ENCODE measurements at places on chromosomes 16 and 17.

- no peak for DNase-seq
Observed at GRCh38 chr16:88734361-88734728, 28.0 kb downstream of the CTU2 start.

DNA sequence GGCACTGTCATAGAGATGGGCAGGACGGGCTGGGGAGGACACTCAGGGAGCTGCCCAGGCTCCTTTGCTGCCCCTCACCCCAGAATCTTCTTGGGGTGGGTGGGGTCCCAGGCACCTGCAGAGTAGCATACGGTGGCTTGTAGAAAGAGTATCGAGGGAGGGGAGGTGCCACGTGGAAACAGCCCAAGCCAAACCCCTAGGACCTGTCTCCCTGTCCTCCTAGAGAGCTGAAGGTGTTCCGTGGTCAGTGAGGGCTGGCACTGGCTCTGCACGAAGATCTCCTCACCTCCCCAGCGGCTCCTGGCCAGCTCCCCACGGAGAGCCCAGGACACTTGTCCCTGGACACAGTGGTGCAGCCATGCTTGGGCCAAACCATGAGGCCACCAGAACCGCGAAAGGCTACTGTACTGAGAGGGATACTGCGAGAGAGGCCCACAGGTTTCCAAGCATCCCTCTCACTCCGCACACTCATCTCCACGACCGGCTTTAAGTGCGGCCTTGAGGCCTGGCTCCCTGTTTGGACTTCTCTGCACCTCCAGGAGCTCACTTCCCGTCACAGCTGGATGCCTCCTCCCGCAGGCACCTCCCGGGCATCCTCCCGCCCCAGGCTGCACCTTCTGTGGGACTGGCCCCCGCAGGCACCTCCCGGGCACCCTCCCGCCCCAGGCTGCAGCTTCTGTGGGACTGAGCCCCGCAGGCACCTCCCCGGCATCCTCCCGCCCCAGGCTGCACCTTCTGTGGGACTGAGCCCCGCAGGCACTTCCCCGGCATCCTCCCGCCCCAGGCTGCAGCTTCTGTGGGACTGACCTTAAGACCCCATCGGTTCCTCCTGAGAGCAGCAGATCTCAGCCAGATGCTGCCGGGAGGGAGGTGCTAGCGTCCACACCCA is 2.0 kb upstream of the MAFG start:
- no peak for DNase-seq

DNA sequence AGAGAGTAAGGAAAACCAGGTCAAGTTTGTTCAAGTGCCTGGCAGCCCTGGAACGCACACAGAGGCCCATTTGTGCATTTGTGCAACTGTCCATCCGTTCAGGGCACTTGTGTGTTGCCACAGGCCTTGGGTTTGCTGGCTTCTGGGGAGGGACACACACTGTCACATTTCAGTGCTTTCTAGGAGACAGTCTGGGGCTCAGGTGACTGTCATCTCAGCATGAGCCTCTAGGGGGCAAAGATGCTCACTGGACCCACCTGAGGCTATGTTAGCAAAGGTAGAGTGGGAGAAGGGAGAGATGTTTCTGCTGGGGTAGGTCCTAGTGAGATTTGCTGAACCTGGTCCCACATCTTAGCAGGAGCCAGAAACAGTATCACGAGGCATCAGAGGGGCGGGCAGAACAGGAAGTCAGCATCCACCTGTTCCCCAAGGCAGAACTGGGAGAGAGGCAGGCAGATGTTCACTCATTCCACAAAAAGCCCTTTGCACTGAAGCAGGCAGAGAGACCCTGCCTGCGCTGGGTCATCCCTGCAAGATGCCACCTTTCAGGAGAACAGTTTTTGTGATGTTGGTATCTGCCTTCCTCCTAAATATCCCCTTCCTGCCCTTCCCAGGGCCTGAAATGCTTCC is 48.5 kb downstream of the RAI1 start:
- no peak for DNase-seq

DNA sequence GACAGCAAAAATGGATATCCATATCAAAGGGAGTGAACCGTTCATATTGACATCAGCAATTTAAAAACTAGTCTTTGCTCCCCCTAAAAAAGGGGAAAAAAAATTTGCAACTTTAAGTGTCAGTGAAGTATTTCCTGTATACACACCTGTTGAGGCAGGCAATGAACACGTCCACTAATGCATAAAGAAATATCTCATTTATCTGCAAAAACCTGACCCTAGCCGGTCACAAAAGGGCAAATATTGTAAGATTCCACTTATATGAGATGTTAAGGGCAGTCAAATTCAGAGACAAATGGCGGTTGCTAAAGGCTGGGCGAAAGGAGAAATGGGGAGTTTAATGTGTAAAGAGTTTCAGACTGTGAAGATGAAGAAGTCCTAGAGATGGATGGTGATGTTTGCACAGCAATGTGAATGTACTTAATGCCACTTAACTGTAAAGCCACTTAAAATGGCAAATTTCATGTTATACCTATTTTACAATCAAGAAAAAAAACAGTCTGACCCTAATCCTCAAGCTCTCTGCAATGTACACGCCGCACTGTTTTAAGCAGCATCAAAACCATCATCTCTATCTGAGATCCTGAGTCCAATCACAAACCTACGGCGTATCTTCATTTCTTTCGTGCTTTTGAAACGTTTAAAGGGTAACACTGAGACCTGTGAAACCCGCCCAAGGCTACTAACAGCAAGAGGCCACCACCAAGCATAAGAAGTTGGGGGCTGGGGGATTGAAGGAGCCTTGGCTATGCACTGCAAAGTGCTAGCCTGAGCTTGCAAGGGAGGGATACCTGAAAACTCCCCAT is 1.1 kb downstream of the PARN start:
- no peak for DNase-seq

DNA sequence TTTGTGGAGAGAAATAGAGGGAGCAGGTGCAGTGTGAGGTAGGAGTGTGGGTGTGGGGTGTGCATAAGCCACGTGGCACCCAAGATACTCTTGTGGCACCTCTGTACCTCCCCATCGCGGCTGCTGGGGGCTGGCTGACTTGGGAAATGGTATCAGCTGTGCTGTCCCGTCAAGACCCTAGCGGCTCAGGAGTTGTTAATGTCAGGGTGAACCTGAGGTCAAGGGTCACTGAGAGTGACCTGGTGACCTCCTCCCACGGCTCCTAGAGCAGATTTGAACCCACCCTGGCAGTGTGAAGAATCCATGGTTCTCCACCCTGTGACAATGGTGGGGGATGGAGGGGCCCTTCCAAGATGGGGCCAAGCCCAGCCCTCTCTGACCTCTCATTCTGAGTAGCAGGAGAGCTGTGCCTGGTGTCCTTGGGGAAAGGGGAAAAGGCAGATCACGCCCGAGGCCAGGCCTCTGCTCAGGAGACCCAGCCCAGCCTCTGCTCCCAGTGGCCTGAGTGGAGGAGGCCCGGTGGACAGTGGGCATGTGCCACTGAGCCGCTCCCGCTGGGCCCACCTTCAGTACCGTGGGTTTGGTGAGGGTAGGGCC is 3.0 kb upstream of the WFIKKN2 start:
- no peak for DNase-seq

GRCh38 chr17:72887917-72888316 is 204.6 kb downstream of the SLC39A11 start:
- DNase-seq: no peak

DNA sequence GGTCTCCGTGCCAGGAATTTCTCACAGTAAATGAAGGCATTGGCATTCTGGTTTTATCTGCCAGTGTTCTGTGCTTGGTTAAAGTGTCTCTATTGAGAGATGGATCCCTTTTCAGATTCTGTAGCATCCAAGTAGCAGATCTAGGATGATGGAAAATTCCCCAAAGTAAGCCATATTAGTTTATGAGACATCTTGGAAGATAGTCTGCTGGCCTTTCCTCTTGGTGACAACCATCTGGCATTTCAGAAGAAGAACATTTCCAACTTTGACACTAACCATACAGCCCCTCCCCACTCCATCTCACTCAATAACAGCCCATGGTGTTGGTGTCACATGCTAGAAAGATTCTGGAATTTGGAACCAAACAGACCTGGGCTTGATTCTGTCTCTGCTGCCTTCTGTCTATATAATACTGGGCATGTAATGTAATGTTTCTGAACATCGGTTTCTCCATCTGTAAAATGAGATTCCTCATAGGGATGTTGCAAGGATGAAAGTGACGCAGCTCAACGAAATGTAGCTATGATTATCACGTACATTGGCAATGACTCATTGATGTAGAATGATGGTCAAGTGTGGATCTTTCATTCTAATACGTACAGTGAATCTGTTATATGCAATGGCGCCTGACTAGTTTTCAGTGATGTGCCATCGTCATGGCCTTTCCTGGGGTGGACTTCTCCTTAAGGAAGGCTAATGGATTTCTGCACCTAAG is 32.6 kb upstream of the PIRT start:
- DNase-seq: no peak

- DNase-seq: no peak
Observed at GRCh38 chr17:66920435-66920834, 44.1 kb upstream of the CACNG4 start.

DNA sequence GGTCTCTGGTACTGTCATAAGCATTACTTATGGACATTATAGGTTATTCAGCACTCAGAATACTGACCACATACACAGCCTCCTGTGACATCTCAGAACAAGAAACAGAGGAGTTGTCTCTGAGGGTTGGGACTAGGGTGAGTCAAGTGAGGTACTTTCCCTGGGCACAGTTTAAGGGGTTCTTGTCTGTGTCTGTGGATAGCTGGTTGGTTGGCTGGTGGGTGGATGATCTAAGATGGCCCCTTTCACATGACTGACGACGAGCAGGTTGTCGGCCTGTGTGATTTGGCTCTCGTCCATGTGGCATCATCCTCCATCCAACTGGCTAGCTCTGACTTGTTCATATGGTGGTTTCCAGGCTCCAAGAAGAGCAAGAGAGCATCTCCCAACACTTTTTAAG is 163.9 kb downstream of the PRKCB start:
- DNase-seq: no peak

DNA sequence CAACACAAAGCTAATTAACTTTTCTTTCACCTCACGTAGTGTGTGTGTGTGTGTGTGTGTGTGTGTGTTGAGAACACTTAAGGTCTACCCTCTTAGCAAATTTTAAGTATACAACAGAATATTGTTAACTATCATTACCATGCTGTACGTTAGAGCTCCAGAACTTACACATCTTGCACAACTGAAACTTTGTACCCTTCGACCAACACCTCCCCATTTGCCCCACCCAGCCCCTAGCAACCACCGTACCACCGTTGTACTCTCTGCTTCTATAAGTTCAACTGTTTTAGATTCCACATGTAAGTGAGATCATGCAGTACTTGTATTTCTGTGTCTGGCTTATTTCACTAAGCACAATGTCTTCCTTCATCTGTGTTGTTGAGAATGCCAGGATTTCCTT is 28.1 kb upstream of the MLYCD start:
- DNase-seq: no peak

GRCh38 chr16:84717484-84717883 is 17.7 kb downstream of the USP10 start:
- no peak for DNase-seq

DNA sequence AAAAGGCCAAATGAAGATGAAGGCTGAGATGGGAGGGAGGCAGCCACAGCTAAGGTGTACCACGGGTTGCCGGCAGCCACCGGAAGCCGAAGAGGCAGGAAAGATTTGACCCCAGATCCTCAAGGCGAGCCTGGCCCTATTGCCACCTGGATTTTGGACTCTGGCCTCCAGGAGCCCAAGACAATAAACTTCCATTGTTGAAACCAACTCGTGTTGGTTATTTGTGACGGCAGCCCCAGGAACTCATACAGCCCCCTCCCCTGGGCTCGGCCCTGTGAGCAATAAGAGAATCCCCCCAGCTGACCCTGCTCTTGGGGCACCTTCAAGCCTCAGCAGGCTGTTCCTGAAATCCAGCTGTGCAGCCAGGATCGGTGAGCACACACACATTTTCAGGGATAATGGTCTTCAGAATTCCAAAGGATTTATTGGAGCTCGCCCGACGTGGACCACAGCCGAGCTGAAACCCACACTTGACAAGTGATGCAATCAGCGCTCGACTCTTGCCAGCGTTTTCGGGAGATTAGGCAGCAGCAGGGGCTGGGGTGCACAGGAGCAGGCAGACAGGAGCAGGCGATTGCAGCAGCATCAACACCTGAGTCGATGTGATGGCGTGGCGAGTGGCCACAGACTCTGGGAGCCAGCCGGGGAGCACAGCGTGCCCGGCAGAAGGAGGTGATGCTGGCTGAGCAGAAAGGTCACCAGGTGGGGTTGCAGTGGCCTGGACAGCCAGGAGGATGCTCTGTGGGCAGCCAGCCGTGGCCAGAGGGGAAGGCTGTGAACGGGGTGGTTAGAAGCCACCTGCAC is 22.4 kb upstream of the CBX4 start:
- DNase-seq: no peak

DNA sequence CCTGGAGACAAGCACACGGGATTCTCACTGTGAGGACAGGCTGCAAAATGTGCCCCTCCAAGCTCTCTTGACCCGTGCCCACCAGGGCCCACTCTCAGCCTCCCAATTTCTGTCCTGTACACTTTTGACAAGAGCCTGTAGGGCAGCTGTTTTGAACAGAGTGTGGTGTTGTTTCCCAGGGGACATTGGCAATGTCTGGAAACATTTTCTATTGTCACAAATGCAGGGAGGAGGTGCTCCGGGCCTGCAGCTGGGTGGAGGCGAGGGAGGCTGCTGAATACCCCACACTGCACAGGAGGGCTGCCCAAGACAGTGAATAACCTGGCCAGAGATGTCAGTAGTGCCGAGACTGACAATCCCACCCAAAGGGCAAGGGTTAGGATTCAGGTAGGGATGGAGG is 10.5 kb downstream of the CEP295NL start:
- DNase-seq: no peak

DNA sequence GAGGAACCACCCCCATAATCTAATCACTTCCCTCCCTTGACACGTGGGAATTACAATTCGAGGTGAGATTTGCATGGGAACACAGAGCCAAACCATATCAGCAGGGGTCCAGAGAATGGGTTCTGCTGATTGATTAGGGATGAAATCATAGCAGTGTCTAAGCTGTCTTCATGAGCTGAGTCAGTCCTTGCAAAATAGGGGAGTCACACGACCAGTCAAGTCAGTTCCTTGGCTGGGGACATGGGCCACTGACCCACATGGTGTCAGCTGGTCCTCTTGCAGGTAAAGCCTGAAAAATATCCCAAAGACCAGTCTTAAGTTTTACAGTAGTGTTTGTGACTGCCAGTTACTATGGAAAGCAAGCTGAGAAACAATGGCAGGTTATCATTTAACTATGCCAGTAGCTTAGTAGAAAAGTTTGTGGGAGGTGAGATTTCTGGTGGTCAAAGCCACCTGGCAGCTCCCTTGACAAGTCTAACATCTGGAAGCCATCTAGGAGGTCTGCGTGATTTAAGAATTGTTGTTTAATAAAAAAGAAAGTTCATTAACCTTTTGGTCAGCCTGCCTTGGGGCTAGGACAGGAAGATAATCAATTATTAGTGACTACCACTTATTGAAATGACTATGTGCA is 15.7 kb upstream of the ATF7IP2 start:
- DNase-seq: no peak
